NB4 (cell line): ENCODE measurements at places on chromosomes 13 and 19.

GRCh38 chr13:39971526-39971925, 316.1 kb downstream of the COG6 start:
- DNase-seq: no peak

DNA sequence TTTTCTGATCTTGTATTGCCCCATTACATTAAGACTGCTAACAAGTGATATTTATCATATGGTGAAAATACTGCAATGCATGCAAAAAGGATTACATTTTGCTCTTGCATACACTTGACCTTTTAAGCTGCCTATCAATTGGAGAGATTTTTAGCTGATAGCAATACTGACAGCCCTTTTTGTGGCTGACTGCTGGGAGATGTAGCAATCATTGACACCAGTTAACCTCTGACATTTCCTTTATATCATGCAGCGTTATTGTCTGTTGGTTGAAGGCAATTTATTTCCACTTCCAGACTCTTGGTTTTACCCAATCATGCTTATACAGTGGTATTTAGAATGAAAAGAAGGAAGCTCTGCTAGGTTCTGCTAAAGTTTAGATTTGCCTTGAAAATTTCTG, 364.0 kb downstream of the LMO7 start:
- DNase-seq: peak; percentile 41

DNA sequence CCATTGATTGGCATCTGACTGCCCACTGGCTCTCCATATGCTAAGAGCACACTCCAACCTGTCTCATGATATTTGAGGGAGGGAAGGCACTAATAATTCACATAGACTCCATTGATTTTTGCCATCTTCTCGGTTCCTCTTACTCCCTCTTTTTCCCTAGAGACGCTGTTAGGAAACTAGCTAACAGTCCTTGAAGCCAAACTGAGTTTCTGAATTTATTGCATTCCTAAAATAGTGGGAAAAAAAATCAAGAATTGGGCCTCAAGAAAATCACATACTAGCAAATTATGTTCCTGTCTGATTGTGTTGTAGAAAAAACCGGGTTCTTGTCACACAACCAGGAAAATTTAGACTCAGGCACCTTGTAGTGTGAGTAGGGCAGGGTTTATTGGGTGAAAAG, 86.4 kb upstream of the SLC7A1 start:
- peak; percentile 45 for DNase-seq

GRCh38 chr19:6035026-6035425, 57.1 kb upstream of the RANBP3 start:
- no peak for DNase-seq

GRCh38 chr19:46294494-46294893, 2.3 kb upstream of the HIF3A start:
- DNase-seq: no peak
